ENCODE measurements at places on chromosomes 6 and 20.

DNA sequence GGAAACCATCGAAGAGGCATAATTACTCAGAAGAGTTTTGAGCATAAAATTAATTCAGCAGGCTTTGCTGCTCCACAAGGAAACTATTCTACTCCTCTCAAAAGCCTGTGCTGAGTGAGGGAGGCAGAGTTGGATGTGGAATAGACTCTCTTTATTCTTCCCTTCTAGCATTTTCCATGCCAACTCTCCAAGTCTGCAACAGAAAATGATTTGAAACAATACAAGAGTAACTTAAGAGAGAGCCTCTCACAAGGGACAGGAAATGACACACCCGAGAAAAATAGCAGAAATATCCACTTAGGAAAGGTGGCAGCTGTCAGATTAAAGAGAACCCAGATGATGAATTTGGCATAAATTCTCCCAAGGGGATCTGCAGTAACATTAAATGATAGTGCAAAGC lies 26.3 kb upstream of the LAMP5 start:
- no peak for DNase-seq

DNA sequence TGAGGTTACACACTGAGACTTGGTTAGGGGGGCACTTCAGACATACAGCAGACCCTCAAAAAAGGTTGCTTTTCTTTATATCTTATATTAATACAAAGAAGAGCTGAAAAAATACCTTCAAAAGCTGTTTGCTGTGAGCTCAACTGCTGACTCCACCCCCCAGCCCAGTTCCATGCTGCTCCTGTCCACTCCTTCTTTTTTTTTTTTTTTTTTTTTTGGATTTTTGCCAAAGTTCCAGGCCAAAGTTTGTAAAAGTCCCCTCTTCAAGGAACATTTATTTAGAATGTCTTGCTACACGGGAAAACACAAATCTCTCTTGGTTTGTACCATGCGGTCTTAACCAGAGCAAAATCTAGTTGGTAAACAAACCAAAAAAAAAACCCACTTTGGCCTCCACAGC lies 85.3 kb upstream of the AKAP12 start:
- DNase-seq: no peak

DNA sequence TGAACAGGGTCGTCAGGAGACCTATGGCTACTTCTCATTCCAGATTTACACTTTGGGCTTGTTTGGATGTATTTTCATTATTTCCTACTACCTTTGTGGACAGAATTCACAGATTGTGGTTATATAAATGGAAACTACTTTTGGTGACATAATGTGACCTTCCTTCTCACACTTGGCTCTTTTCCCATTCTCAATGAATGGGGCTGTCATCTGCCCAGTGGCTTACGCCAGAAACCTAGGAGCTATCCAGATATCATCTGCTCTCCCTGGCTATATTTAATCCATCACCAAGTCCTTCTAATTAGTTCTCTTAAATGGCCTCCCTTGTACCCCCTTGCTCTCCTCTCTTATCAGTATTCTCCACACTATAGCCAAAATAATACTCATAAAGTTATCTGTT lies 1606.8 kb downstream of the KHDRBS2 start:
- DNase-seq: no peak

- no peak for DNase-seq
These were observed 44.8 kb downstream of the TAF8 start for GRCh38 chr6:42095094-42095493.

- no peak for DNase-seq
These were observed 45.7 kb upstream of the RPS6KA2 start for GRCh38 chr6:166672624-166673206.

DNA sequence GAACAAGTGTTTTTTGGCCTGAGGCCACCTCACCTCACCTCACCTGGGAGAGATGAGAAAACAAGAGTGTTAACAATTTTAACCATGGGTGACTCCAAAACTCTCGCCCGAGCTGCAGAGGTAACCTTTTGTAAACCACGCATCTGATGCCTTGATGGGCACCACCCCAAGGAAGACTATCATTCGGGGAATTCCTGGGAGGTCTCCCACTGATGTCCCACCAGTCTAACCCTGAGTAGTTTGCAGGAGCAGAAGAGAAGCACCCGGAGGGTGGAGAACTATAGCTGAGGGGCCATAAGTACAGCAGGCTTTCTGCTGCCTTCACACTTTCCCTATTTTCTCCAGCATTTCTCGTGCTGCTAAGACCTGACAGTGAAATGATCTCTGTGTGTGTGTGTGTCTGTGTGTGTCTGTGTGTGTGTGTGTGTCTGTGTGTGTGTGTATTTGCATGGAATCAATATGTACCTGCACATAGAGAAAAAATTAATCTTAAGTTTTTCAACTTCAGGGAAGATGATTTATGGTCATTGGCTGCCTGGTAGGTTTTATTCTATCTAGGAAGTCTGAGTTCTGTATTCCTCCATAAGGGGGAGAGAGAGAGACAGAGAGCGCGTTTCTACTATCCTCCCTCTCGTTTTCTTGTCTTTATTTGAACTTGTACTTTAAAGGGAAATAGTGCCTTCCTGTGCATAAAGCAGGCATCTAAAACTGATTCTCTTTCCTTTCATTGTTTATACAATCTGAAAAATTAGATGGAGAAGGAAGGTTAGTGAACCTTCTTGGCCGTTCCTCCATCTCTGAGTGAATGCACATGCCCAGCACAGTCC lies 75.8 kb downstream of the CAP2 start:
- no peak for DNase-seq

- no peak for DNase-seq
These were observed 127.9 kb downstream of the NRN1 start for GRCh38 chr6:5878792-5879191.

DNA sequence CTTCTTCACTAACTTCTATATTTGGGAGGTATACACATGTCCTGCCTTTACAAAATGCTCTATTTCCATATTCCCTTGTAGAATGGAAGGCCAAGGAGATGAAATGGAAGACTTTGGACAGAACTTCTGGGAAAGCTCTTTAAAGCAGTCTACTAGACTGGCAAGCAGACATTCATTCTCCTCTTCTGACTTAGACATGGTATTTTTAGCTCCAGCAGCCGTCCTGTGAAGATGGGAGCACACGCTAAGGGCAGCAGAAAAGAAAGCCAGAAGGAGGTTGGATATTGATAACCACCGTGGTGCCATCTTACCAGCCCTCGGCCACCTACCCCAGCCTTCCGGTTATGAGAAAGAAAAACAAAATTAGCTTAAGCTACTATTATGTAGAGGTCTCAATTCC lies 70.1 kb upstream of the E2F3 start:
- no peak for DNase-seq

- DNase-seq: no peak
These were observed 9.4 kb upstream of the CDH22 start for GRCh38 chr20:46317685-46318177.

All from spleen (tissue), 13 donors.